ENCODE measurements at places on chromosomes 2 and 18. TPM values are rescaled to one million over a fixed set of nuclear protein-coding genes. Genes with fewer than 3 reads are reported as not detected.

- no peak overlapping the region for H3K27ac ChIP-seq
- H3K36me3 ChIP-seq: no peaks in the 10 kb centered on the region
These were observed 25.4 kb downstream of the CDKL4 start for GRCh38 chr2:39218391-39218790.

- no peak overlapping the region for H3K27ac ChIP-seq
- H3K4me3 ChIP-seq: no peak overlapping the region
- no peak for DNase-seq
- no peaks in the 10 kb centered on the region for H3K36me3 ChIP-seq
- no peaks in the 10 kb centered on the region for H3K27me3 ChIP-seq
These were observed 99.4 kb upstream of the MSH2 start for GRCh38 chr2:47303341-47304148.

REG3G gene
- polyA plus RNA-seq: not detected

- no peak overlapping the region for H3K4me3 ChIP-seq
- H3K27ac ChIP-seq: no peak overlapping the region
- no peak for DNase-seq
- no peaks in the 10 kb centered on the region for H3K36me3 ChIP-seq
- no peaks in the 10 kb centered on the region for H3K27me3 ChIP-seq
These were observed 244.9 kb downstream of the SP3 start for GRCh38 chr2:173720306-173720705.

- H3K4me3 ChIP-seq: no peak overlapping the region
- no peaks in the 10 kb centered on the region for H3K36me3 ChIP-seq
- H3K4me1 ChIP-seq: no peaks in the 10 kb centered on the region
- H3K27ac ChIP-seq: no peak overlapping the region
These were observed 159.2 kb upstream of the SH3BP4 start for GRCh38 chr2:234792621-234793022.

DUSP2 gene
- 1.4 TPM for polyA plus RNA-seq

- H3K4me1 ChIP-seq: no peaks in the 10 kb centered on the region
- no peak overlapping the region for H3K4me3 ChIP-seq
- no peak for DNase-seq
- H3K27ac ChIP-seq: no peak overlapping the region
- no peaks in the 10 kb centered on the region for H3K36me3 ChIP-seq
- H3K27me3 ChIP-seq: no peaks in the 10 kb centered on the region
These were observed 256.1 kb upstream of the SYT4 start for GRCh38 chr18:43533371-43533770.

GRCh38 chr2:73956218-73956865 lies 28.4 kb upstream of the TET3 start:
- no peak overlapping the region for H3K4me3 ChIP-seq
- peaks cover 88% of the 10 kb centered on the region for H3K36me3 ChIP-seq
- H3K27ac ChIP-seq: no peak overlapping the region
- no peaks in the 10 kb centered on the region for H3K27me3 ChIP-seq
- no peak for DNase-seq

C18orf54 gene
- polyA plus RNA-seq: 0.50 TPM

NDC80 gene
- polyA plus RNA-seq: 0.34 TPM

ZNF385B gene
- polyA plus RNA-seq: 0.07 TPM

DNA sequence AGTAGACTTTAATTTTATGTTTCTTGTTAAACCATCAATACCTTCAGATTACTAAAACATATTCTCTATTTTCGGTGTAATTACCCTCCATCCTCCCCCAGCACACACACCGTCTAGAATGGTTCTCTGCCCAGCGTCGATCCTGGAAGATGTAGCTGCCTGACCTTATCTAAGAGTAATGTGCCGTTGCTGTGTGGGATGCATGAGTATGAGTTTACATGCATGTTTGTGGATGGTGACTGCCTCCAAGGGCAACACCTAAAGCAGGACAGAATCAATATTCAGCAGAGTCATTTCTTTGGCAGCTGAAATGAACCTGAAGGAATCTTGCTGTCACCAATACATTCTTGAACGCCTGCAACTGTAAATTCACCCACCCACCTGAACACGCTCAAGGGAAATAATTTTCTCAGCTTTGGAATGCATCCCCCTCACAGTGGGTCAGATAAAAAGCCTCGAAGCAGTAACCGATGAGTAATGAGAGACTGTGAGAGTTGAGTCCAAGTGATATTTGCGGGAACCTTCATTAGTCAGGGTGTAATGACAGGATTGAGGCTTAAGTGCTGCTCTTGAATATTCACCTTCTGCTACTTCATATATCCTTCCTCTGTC lies 155.8 kb upstream of the RND3 start:
- no peaks in the 10 kb centered on the region for H3K27me3 ChIP-seq
- no peaks in the 10 kb centered on the region for H3K4me1 ChIP-seq
- H3K27ac ChIP-seq: no peak overlapping the region
- no peak overlapping the region for H3K4me3 ChIP-seq
- DNase-seq: no peak

GRCh38 chr18:33596178-33596854 lies 18.3 kb downstream of the ASXL3 start:
- H3K27me3 ChIP-seq: no peaks in the 10 kb centered on the region
- no peak overlapping the region for H3K27ac ChIP-seq
- DNase-seq: no peak
- no peaks in the 10 kb centered on the region for H3K36me3 ChIP-seq

FSHR gene
- polyA plus RNA-seq: not detected

GRCh38 chr2:232263295-232263694 lies 115.3 kb upstream of the ALPP start:
- H3K27ac ChIP-seq: no peak overlapping the region
- no peak for DNase-seq
- H3K36me3 ChIP-seq: no peaks in the 10 kb centered on the region
- no peaks in the 10 kb centered on the region for H3K27me3 ChIP-seq
- peaks cover 19% of the 10 kb centered on the region for H3K4me1 ChIP-seq

- no peak overlapping the region for H3K4me3 ChIP-seq
- no peak for DNase-seq
- no peaks in the 10 kb centered on the region for H3K4me1 ChIP-seq
These were observed 41.6 kb downstream of the GFPT1 start for GRCh38 chr2:69345434-69345833.

NEB gene
- polyA plus RNA-seq: 0.43 TPM

- H3K4me3 ChIP-seq: no peak overlapping the region
- H3K27ac ChIP-seq: no peak overlapping the region
- no peaks in the 10 kb centered on the region for H3K27me3 ChIP-seq
- no peaks in the 10 kb centered on the region for H3K4me1 ChIP-seq
- no peaks in the 10 kb centered on the region for H3K36me3 ChIP-seq
These were observed 90.0 kb upstream of the NCKAP5 start for GRCh38 chr2:133658020-133658903.

DNA sequence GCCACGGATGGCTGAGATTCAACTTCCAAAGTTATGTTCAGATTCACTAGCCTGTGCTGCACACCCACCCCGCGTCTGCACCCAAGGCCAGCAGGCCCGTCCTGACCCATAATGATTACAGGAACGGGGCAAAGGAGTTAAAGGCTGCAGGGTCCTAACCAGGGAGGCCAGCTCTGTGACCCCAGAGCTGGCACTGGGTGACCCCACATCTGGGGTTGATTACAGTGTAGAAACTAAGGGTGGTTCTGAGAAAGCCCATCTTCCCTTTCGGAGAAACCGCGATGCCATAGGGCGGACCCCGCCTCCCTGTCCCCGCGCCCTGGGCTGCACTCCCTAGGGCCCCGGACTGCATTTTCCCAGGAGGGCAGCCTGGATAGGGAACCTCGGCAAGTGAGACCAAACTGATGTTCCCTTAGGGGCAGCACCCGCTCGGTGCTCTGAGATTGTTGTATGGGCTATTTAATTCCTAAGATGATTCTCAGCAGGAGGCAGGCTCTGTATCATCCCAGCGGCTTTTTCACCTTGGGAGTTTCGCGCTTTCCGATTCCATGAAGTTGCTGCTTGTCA lies 2.2 kb upstream of the GPR148 start:
- peaks cover 16% of the 10 kb centered on the region for H3K4me1 ChIP-seq
- H3K36me3 ChIP-seq: no peaks in the 10 kb centered on the region
- H3K4me3 ChIP-seq: peak overlapping the region; percentile 61
- no peak for DNase-seq
- H3K27me3 ChIP-seq: no peaks in the 10 kb centered on the region

GRCh38 chr2:61536180-61536571 lies 2.0 kb downstream of the XPO1 start:
- H3K27me3 ChIP-seq: no peaks in the 10 kb centered on the region
- no peak for DNase-seq
- H3K27ac ChIP-seq: peak overlapping the region; percentile 64

GRCh38 chr2:236319036-236319435 lies 54.8 kb upstream of the ASB18 start:
- no peak overlapping the region for H3K27ac ChIP-seq
- no peak overlapping the region for H3K4me3 ChIP-seq
- no peaks in the 10 kb centered on the region for H3K4me1 ChIP-seq
- no peaks in the 10 kb centered on the region for H3K36me3 ChIP-seq
- H3K27me3 ChIP-seq: no peaks in the 10 kb centered on the region

GRCh38 chr18:79948719-79949411 lies 2.6 kb downstream of the SLC66A2 start:
- H3K27me3 ChIP-seq: no peaks in the 10 kb centered on the region
- no peak for DNase-seq
- no peak overlapping the region for H3K27ac ChIP-seq
- no peaks in the 10 kb centered on the region for H3K36me3 ChIP-seq
- peaks cover 63% of the 10 kb centered on the region for H3K4me1 ChIP-seq

TCF7L1 gene
- 6.1 TPM for polyA plus RNA-seq

GRCh38 chr18:42773870-42774269 lies 341.6 kb downstream of the RIT2 start:
- no peaks in the 10 kb centered on the region for H3K27me3 ChIP-seq
- DNase-seq: no peak
- H3K4me1 ChIP-seq: no peaks in the 10 kb centered on the region
- no peak overlapping the region for H3K4me3 ChIP-seq
- no peaks in the 10 kb centered on the region for H3K36me3 ChIP-seq

DNA sequence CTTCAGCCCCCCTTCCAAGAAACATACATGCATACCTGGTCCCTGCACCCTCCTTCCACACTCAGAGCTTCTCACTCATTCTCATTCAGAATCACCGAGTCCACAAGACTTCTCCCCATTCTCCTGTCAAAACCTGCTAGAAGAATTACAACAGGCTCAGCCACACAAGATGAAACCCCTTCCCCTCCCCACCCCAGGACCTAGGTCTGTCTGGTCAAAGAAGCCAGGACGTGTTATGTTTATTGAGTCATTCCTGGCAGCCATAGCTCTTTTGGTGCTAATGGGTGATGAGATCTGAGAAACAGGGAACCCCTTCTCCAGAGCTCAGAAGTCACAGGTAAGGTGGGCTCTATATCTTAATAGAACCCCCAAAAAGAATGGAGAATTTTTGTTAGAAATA lies 1.4 kb upstream of the ADD2 start:
- no peak for DNase-seq
- H3K27me3 ChIP-seq: peaks cover 20% of the 10 kb centered on the region
- H3K4me1 ChIP-seq: peaks cover 15% of the 10 kb centered on the region
- H3K36me3 ChIP-seq: no peaks in the 10 kb centered on the region
- H3K27ac ChIP-seq: no peak overlapping the region
- H3K4me3 ChIP-seq: no peak overlapping the region

CFAP65 gene
- not detected for polyA plus RNA-seq

- no peak for DNase-seq
- no peaks in the 10 kb centered on the region for H3K36me3 ChIP-seq
- H3K27me3 ChIP-seq: peaks cover 74% of the 10 kb centered on the region
- peaks cover 3% of the 10 kb centered on the region for H3K4me1 ChIP-seq
- no peak overlapping the region for H3K27ac ChIP-seq
These were observed 367.2 kb downstream of the MTX2 start for GRCh38 chr2:176636401-176636800.

IL1A gene
- not detected for polyA plus RNA-seq

DNA sequence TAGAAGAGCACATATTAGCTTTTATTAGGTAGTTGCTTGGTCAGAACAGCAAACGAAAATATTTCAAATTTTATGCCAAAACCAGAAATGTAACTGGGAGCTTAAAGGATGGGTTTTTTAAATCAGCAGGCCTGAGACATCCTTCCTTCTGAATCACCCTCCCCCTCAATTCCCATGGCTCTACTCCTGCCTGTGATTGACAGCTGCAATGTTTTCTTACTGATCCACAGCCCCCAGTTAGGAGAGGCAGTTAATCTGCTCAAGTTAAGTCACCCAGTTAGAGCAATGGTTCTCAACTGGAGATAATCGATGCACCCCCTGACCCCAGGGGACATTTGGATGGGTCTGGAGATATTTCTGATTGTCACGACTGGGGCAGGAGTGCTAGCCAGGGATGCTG lies 24.9 kb downstream of the KCTD18 start:
- no peak for DNase-seq
- no peak overlapping the region for H3K4me3 ChIP-seq
- no peaks in the 10 kb centered on the region for H3K27me3 ChIP-seq
- H3K36me3 ChIP-seq: no peaks in the 10 kb centered on the region
- no peaks in the 10 kb centered on the region for H3K4me1 ChIP-seq

PPP1R1C gene
- polyA plus RNA-seq: 2.9 TPM

DNA sequence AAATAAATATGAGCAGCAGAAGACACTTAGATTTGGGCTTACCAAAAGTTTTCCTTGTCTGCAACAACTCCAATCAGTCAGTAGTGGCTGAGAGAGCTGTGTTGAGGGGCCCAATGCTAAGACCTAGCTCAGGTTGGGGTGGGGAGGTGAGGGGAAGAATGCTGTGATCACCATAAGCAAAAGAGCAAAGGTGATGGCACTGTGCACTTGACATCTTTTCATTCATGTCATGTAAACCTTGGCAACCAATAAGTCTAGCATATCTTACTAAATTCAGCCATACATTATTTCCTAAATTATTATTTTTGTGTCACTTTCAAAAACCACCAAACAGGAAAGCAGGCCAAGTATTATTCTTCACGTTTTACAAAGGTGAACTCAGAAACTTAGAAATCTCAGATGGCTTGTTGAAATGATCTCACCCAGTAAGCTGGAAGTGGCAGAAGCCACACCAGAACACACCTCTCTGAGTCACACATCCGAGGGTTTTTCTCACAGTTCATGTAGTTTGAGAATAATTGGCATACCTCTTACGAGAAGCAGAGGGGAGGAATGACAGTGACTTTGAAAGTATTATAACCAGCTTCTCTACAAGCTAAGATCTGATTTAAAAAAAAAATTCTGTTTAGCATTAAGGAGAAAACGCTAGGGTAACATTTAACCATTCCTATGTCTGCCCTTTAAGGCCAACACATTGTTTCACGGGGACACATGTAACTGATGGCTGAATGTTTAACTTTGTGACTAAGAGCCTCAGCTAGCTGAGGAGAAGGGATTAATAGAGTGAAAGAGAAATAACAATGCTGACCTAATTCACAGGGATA lies 43.3 kb upstream of the SETBP1 start:
- no peak overlapping the region for H3K4me3 ChIP-seq
- H3K4me1 ChIP-seq: no peaks in the 10 kb centered on the region
- no peaks in the 10 kb centered on the region for H3K36me3 ChIP-seq
- H3K27ac ChIP-seq: no peak overlapping the region
- no peaks in the 10 kb centered on the region for H3K27me3 ChIP-seq

LYG1 gene
- polyA plus RNA-seq: 0.80 TPM

DNA sequence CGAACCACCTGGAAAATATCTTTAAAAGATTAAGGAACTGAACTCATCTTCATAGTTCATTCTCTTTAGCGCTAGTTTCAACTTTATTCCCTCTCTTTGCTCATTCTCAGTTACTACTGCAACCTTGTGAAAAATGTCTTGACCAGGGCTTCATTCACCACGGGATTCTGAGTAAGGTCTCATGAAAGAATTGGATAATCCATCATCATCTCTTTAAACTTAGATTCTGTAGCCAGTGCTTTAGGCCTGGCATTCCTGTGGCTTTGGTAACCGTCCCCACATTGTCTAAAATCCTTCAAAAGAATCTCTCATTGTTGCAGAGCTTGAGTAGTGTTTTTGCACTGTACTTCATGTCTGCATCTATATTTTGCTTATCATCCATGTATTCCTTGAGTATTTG lies 229.5 kb downstream of the ETAA1 start:
- no peak overlapping the region for H3K4me3 ChIP-seq
- no peak for DNase-seq
- H3K4me1 ChIP-seq: no peaks in the 10 kb centered on the region
- H3K27ac ChIP-seq: no peak overlapping the region

REV1 gene
- 14.7 TPM for polyA plus RNA-seq

All from heart left ventricle (tissue), 16 donors.